ENCODE measurements at places on chromosomes 13 and 19.

DNA sequence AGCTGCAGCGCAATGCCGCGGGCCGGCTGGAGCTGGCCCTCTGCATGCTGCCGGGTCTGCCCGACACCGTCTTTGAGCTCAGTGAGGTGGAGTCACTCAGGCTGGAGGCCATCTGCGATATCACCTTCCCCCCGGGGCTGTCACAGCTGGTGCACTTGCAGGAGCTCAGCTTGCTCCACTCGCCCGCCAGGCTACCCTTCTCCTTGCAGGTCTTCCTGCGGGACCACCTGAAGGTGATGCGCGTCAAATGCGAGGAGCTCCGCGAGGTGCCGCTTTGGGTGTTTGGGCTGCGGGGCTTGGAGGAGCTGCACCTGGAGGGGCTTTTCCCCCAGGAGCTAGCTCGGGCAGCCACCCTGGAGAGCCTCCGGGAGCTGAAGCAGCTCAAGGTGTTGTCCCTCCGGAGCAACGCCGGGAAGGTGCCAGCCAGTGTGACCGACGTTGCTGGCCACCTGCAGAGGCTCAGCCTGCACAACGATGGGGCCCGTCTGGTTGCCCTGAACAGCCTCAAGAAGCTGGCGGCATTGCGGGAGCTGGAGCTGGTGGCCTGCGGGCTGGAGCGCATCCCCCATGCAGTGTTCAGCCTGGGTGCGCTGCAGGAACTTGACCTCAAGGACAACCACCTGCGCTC, 3.8 kb upstream of the MAP2K7 start:
- no peak for DNase-seq

DNA sequence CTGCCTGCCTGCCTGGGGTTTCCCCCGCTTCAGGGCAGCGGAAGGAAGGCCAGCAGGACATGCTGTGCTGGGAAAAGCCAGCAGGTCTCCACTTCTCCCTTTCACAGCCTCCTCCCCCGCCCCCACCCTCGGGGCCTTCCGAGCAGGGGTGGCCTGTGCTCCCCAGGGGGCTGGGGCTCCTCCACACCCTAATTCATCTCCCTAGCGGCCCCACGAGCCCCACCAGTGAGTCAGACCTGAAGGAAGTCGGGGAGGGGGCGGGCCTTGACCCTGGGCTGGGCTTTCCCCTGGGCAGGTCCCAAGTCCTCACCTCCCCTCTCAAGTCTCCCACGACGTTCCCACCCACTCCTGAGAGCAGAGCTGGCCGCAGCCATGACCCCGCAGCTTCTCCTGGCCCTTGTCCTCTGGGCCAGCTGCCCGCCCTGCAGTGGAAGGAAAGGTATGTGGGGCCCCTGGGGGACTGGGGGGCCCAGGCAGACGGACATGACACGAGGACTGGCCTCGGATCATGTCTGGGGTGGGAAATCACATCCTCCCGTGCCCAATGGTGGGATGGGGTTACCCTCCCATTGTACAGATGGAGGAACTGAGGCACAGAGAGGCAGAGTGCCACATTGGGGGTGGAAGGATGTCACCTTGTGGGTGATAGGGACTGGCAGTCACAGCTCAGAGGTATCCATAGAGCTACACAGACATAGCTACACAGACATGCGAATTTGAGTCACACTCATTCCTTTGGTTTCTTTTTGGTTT, at the start of gene EBI3:
Gene EBI3 (plus strand): TSS at position 345 of the 753 bp plus-strand sequence. CDS start 28 bp downstream, at position 373.
- DNase-seq: peak; percentile 59

DNA sequence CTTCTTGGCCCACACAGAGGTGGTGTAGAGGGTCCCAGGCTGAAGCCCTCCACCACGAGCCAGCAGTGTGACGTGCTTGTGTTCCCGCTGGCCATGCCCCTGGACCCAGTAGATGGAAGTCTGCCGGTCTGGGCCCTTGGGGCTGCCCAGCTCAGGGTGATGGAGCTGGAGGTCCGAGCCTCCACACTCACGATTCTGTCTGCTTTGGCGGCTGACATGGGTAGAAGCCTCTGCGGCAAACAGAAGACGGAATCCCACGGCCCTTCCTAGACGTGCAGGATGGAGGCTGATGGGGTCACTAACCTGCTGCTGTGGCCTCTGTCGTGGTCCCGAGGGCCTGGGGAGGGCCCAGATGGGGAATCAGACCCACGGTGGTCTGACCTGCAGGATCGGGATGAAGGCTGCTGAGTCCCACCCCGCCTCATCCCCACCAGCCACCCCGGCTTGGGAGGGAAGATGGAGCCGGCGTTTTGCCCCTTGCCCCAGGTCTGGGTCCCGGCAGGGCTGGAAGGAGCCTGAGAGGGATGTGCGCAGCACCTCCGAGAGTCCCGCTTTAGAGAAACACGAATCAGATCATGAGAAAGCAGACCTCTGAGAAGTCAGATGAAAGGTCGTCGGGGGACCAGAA, 4.4 kb downstream of the TMEM86B start:
- no peak for DNase-seq

DNA sequence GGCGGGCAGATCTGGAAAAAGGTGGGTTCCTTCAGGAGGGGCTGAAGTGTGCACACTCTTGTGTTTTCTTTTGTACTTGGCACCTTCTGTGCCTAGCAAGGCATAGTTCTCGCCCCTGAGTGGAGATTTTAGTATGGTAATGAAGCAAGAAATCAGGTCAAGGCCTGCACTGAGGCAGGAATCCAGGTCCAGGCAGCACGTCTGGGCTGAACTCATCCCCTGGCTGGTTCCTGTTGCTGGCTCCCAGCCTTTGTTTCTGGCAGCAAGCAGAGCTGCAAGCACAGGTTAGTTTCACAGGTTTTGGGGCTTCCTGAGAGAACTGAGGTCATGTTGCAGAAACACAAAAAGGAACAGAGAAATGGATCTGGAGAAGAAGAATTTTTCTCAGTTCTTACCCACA, 21.2 kb downstream of the SIGLEC7 start:
- no peak for DNase-seq

Data from HTR-8/SVneo (cell line).